ENCODE measurements at places on chromosomes 2 and 18.

DNA sequence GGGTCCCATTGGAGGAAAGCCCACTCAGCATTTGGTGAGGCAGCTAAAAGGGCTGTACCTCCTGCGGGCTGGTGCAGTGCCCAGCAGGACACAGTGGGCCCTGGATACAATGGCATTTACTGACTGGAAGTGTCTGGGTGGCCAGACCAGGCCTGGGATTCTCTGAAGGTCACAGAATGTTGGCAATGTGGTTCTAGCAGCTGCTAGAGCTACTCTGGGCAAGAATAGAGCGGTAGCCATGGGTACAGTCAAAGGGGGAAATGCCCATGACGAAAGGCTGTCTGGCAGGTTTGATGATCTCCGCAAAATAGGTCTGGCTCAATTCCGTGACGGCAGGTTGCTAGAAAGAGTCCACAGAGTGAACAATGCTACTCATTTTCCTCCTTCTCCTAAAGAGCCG lies 241.8 kb downstream of the AFF3 start:
- DNase-seq, result no peak

- no peak for DNase-seq
These were observed 223.5 kb downstream of the HDAC4 start for GRCh38 chr2:239177325-239177724.

DNA sequence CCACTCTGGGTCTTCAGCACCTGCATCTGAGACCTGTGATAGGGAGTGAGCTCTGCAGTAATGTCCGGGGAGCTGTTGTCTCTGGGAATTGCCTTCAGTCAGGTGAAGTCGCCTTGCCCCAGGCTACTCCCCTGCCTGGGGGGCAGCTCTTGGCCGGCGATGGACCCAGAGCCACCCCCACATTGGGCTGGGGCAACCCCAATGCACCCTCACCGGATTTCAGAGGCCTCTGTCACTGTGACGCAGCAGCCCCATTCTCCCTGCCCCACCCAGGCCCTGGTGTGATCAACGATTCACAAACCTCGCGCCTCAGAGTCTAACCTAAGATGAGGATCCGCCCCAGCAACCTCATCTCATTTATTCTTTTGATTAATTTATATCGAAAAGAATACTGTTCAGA lies 303.6 kb downstream of the NDUFA10 start:
- DNase-seq, result no peak

- DNase-seq, result no peak
These were observed 20.8 kb downstream of the CRIM1 start for GRCh38 chr2:36376319-36376765.

- no peak for DNase-seq
These were observed 46.8 kb downstream of the SMC6 start for GRCh38 chr2:17706845-17707244.

DNA sequence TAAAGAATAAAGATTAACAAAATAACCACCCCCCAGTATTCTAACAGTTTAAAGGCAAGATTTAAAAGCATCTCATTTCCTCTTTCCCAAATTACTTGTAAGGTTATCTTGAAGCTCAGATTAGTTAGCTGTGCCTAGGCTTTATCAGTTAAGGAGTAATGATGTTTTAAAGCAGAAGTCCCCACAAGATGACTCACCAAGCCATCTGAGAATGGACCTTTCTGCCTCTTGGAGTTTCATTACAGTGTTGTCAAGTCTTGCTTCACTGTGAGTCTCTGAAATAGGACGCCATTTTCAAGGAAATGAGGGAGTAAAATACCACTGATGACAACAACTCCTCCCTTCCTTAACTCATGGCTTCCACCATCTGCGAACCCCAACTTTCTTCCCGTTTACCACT lies 35.9 kb downstream of the ZNF385B start:
- no peak for DNase-seq

GRCh38 chr2:106869512-106870275 lies 16.3 kb downstream of the ST6GAL2 start:
- DNase-seq, result no peak

DNA sequence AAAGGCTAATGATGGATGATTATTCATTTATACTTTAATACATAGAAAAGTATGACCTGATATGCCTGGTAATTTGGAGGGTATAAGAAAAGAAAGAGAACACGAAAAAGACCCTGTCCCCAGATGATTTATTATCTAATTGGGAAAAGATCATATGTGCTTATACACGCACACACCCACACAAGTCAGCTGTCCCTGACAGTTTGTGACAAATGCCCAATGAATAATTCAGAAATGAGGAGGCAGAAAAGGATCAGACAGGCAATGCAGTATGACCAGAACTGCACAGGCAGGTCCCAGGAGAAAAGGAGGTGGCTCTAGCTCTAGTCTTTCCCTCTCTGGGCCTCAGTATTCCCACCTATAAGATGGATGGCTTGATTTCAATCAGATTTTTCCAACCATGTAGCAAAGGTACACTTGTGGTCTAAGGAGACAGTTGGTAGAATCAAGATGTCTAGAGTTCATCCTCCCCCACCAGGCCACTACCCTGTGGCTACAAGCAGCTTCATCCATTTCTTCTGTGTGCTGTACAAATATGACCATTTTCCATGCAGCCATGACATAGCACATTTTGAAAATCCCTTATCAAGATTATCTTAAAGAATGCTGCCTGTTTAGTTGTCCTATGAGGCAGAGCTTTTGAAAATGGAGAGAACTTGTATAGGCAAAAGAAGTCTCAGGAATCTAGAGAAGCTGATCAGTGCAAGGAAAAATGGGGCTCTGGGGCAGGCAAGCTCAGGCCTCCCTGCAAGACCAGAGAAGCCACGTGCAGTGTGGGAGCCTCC lies 19.7 kb downstream of the CYRIA start:
- no peak for DNase-seq

DNA sequence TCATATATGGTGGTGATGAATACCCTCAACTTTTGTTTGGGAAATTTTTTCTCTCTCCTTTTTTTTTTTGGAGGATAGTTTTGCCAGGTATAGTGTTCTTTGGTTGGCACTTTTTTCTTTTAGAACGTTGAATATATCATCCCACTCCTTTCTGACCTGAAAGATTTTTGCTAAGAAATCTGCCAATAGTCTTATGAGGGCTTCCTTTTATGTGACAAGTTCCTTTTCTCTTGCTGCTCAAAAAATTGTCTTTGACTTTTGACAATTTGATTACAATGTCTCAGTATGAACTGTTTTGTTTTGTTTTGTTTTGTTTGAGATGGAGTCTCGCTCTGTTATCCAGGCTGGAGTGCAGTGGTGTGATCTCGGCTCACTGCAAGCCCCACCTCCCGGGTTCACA lies 21.5 kb downstream of the GNAL start:
- DNase-seq, result no peak
